ENCODE measurements at places on chromosomes 3 and 15. TPM values are rescaled to one million over a fixed set of nuclear protein-coding genes. Genes with fewer than 3 reads are reported as not detected.

GRCh38 chr3:23889386-23889785 lies 27.4 kb downstream of the NKIRAS1 start:
- H3K4me1 ChIP-seq = peaks cover 16% of the 10 kb centered on the region
- no peak overlapping the region for H3K4me3 ChIP-seq
- H3K27ac ChIP-seq = peak overlapping the region; percentile 6
- no peaks in the 10 kb centered on the region for H3K27me3 ChIP-seq

- H3K27ac ChIP-seq = no peak overlapping the region
- H3K4me1 ChIP-seq = no peaks in the 10 kb centered on the region
- 0 out of 2 replicates have a peak, but pooled peaks cover 5% of the 10 kb centered on the region for H3K27me3 ChIP-seq
- H3K36me3 ChIP-seq = no peaks in the 10 kb centered on the region
- peak overlapping the region; percentile 67 for H3K4me3 ChIP-seq
These were observed 39.7 kb upstream of the VEPH1 start for GRCh38 chr3:157542711-157543500.

Gene WNT5A
- 4.0 TPM for total RNA-seq

Gene TGM4
- total RNA-seq = not detected

GRCh38 chr3:139357899-139358298 lies 14.1 kb downstream of the MRPS22 start:
- no peak overlapping the region for H3K4me3 ChIP-seq
- DNase-seq = no peak
- H3K4me1 ChIP-seq = no peaks in the 10 kb centered on the region
- no peaks in the 10 kb centered on the region for H3K27me3 ChIP-seq
- H3K27ac ChIP-seq = no peak overlapping the region

DNA sequence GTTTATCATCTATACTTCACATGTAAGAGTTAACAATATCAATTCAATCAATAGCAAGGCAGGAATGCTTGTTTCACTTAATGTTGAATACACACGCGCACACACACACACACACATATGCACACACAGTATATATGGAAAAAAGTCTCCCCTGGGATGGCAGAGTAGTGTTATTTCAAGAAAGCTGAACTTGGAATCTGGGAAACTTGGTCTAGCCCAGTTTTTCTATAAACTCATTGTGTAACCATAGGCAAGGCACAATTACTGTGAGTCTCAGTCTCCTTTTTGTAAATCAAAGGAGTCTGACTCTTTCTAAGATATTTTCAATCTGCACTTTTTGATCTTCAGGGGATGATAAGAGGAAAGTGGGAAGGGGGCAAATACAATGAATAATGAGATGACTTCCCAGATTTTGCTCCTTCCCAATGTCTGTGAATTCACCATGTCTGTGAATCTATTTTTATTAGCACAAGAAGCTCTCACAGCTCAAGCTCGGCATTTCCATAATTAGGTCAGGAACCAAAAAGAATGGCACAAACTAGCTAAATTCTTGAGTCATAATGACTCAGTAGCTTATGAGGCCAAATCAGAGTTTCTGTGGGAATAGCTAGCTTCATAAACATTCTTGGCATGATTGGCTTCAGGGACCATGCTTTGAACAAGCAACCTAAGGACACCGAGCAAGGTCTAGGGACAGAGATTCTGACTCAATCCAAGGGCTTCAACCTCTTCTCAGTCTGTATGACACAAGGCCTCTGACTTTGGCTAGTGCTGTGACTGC lies 227.4 kb upstream of the DCBLD2 start:
- no peaks in the 10 kb centered on the region for H3K4me1 ChIP-seq
- H3K36me3 ChIP-seq = no peaks in the 10 kb centered on the region
- no peak for DNase-seq
- no peaks in the 10 kb centered on the region for H3K27me3 ChIP-seq
- no peak overlapping the region for H3K27ac ChIP-seq

DNA sequence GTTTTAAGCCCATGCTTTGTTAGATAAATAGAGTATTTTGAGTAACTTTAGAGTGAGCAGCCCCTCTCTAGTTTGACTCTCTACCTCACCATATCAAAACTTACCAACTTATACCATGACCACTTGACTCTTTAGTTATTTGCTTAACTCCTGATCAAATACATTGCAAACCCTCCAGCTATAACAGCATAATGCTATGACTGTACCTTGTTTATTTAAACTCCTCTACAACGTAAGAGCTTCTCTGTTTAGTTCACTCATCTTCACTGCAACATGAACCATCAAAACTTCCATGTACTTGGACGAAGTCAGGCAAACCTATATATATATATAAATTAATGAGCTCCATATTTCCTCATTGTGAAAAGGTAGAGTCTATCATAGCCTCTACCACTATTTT lies 218.2 kb downstream of the DPH6 start:
- no peak for DNase-seq
- no peak overlapping the region for H3K4me3 ChIP-seq
- H3K27me3 ChIP-seq = no peaks in the 10 kb centered on the region
- H3K27ac ChIP-seq = no peak overlapping the region

DNA sequence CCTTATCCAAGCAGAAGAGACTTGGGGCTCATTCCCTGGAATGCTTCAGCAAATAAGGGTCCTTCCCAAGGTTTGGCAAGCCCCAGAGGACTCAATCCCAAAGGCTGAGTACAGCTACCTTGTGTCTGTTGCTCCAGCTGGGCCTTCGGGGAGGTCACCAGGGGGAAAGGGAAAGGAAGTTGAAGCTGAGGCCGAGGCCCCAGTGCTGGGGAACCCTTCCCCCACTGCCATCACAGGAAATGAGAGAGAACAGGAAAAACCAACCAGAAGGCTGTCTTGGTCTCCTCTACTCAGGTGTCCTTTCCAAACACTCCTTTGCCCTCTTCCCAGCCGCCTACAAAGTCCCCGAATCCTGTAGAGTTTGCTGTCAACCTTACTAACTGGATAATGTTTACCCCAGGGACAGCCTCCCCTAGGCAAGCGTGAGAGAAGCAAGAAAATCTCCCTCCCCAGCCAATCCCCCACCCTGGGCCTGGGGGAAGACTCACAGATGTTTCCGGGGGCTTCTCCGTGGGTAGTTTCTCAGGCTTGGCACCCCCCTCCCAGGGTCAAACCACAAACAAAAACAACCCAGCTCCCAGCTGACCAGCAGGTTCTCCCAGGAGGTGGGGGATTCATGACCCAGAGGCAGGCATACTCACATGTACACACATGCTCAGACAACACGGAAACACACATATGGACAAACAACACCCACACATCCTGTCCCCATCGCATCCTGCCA lies 5.5 kb downstream of the CSRNP1 start:
- no peaks in the 10 kb centered on the region for H3K27me3 ChIP-seq
- no peak overlapping the region for H3K27ac ChIP-seq
- H3K36me3 ChIP-seq = peaks cover 14% of the 10 kb centered on the region
- peaks cover 55% of the 10 kb centered on the region for H3K4me1 ChIP-seq
- peak overlapping the region; percentile 33 for H3K4me3 ChIP-seq
- peak; percentile 61 for DNase-seq

Gene RBSN
- total RNA-seq = 26.5 TPM

Gene RASGRP1
- 1.2 TPM for total RNA-seq

DNA sequence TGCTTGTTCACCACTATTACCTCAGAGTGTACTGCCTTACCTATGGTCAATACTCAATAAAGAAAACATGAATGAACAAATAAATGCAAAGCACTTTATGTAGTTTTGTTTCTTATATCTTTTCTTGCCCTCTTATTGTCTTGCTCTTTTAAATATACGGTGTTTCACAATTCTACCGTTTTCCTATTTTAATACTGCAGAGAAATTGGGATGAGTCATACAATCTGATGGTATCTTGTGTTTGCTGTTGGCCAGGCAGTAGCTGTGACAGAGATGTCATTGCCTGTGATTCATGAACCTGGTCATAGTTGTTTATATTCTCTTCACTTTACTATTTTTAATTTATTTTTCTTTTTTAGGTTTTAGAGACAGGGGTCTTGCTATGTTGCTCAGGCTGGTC lies 48.3 kb downstream of the SERP1 start:
- H3K27ac ChIP-seq = no peak overlapping the region
- H3K27me3 ChIP-seq = no peaks in the 10 kb centered on the region
- DNase-seq = no peak

- peaks cover 10% of the 10 kb centered on the region for H3K4me1 ChIP-seq
- no peak overlapping the region for H3K27ac ChIP-seq
- peak; percentile 67 for DNase-seq
- H3K36me3 ChIP-seq = no peaks in the 10 kb centered on the region
These were observed 20.2 kb upstream of the MITF start for GRCh38 chr3:69718866-69719586.

GRCh38 chr3:66671291-66671690 lies 170.5 kb upstream of the LRIG1 start:
- H3K4me3 ChIP-seq = no peak overlapping the region
- H3K27ac ChIP-seq = no peak overlapping the region
- H3K36me3 ChIP-seq = no peaks in the 10 kb centered on the region
- DNase-seq = no peak
- no peaks in the 10 kb centered on the region for H3K4me1 ChIP-seq

DNA sequence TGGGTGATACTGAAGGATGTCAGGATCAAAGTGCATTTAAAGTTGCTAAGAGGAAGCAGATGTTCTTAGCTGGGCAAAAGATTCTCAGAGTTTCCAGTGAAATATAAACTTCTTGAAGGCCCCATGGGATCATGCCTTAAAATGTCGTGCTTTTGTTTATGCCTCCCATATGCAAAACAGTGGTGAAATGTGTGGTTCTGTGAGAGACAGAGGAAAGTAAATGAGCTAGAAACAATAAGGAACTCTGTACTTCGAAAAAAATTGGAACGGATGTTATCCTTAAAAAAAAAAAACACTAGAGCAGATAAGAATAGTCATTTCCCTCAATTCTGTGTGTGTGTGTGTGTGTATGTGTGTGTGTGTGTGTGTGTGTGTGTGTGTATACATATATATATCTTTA lies 497.0 kb upstream of the TBL1XR1 start:
- DNase-seq = no peak
- H3K27ac ChIP-seq = no peak overlapping the region
- no peak overlapping the region for H3K4me3 ChIP-seq
- H3K36me3 ChIP-seq = no peaks in the 10 kb centered on the region
- H3K4me1 ChIP-seq = no peaks in the 10 kb centered on the region
- no peaks in the 10 kb centered on the region for H3K27me3 ChIP-seq

DNA sequence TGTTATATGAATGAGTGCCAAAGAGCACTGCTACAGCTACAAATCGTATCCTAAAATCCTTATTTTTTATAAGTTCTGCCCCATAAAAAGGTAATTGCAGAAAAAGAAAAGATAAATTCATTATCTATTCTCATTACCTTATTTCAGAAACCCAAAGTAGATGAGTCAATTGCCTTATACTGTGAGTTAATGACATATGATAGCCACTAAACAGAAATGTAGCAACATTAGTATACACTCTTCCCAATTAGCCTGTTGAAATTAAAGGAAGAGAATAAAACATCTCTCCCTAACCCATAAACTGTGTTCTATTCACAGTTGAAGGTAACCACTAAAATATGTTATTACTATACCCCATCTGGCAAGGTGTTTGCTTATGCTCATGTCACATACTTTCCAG lies 11.0 kb downstream of the TBL1XR1 start:
- H3K27ac ChIP-seq = no peak overlapping the region
- no peak overlapping the region for H3K4me3 ChIP-seq
- no peaks in the 10 kb centered on the region for H3K27me3 ChIP-seq
- no peak for DNase-seq

Gene PAK6
- 20.0 TPM for total RNA-seq

DNA sequence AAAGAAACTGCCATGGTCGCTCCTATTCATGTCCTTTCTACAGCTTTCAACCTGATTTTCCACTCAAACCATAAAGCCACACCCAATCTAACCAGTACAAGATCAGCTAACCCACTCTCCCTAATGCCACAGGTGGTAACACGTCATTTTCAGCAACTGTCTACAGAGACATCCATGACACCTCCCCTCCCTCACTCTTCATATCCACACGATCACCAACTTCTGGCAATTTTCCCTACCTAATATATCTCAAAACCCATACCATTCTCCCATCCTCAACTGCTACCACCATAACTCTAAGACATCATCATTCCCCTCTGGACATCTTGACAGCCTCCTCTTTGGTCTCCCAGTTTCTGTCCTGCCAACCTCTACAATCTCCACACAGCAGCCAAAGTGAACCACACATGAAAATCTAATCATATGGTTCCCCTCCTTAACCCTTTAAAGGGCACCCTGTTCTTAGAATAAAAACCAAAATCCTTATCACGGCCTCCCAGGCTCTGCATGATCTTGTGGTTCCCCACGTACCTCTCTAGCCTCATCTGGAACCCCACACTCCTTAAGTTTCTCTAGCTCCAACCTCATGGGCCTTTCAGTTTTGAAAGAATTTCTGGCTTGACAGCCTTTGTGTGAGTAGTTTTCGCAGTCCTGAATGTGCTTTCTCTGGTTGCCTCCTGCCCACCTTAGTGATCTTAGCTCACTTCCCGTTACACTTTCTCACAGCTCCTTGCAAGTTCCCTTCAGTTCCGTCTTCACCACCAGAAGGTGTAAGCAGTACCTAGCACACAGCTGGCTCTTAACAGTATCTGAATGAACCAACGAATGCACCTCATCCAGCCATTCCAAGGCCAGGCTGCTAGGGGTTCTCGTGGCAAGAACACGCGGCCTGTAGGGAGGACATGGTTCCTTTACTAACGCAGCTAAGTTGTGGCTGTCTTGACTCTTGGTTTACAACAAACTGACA lies 33.4 kb downstream of the SPINK8 start:
- H3K27me3 ChIP-seq = no peaks in the 10 kb centered on the region
- no peaks in the 10 kb centered on the region for H3K36me3 ChIP-seq
- H3K4me3 ChIP-seq = peak overlapping the region; percentile 79

Gene GOLGA6L10
- not detected for total RNA-seq

GRCh38 chr3:71006810-71007785 lies 576.4 kb downstream of the FOXP1 start:
- no peak overlapping the region for H3K4me3 ChIP-seq
- peaks cover 23% of the 10 kb centered on the region for H3K4me1 ChIP-seq
- no peaks in the 10 kb centered on the region for H3K36me3 ChIP-seq
- no peaks in the 10 kb centered on the region for H3K27me3 ChIP-seq

GRCh38 chr3:196763179-196763578 lies 23.5 kb downstream of the PAK2 start:
- no peak for DNase-seq
- H3K4me1 ChIP-seq = no peaks in the 10 kb centered on the region
- H3K36me3 ChIP-seq = no peaks in the 10 kb centered on the region
- no peak overlapping the region for H3K27ac ChIP-seq
- no peaks in the 10 kb centered on the region for H3K27me3 ChIP-seq

GRCh38 chr3:101194392-101194791 lies 126.0 kb downstream of the IMPG2 start:
- no peak overlapping the region for H3K27ac ChIP-seq
- no peaks in the 10 kb centered on the region for H3K4me1 ChIP-seq
- H3K4me3 ChIP-seq = no peak overlapping the region
- no peaks in the 10 kb centered on the region for H3K36me3 ChIP-seq

GRCh38 chr15:31964586-31965307 lies 65.6 kb upstream of the CHRNA7 start:
- H3K4me1 ChIP-seq = no peaks in the 10 kb centered on the region
- H3K27me3 ChIP-seq = no peaks in the 10 kb centered on the region
- H3K4me3 ChIP-seq = no peak overlapping the region
- H3K36me3 ChIP-seq = no peaks in the 10 kb centered on the region
- DNase-seq = no peak
- no peak overlapping the region for H3K27ac ChIP-seq

Gene OR4M2
- total RNA-seq = not detected
